Metanephros (tissue), 2 donors: ENCODE measurements at places on chromosomes 7 and 10. TPM values are rescaled to one million over a fixed set of nuclear protein-coding genes. Genes with fewer than 3 reads are reported as not detected.

The NXPH1 gene
- total RNA-seq: 0.23 TPM

The FAM3C gene
- total RNA-seq: 77.5 TPM

The LIPF gene
- 0.41 TPM for total RNA-seq

The ITPRID1 gene
- not detected for total RNA-seq

The GATAD1 gene
- 50.4 TPM for total RNA-seq

The LRRC4 gene
- total RNA-seq: 3.4 TPM

The SEMA3E gene
- total RNA-seq: 2.6 TPM

The SPDYE1 gene
- total RNA-seq: not detected

The CREB5 gene
- 22.1 TPM for total RNA-seq
